ENCODE measurements at places on chromosomes 5 and 9. TPM values are rescaled to one million over a fixed set of nuclear protein-coding genes. Genes with fewer than 3 reads are reported as not detected.

MACIR gene
- total RNA-seq: 21.1 TPM

SELENOP gene
- total RNA-seq: 68.9 TPM

IL9 gene
- not detected for total RNA-seq

SH3TC2 gene
- 0.95 TPM for total RNA-seq

GABRA6 gene
- 0.14 TPM for total RNA-seq

NIM1K gene
- total RNA-seq: not detected

GRIA1 gene
- not detected for total RNA-seq

RORB gene
- 3.0 TPM for total RNA-seq

DMRT3 gene
- total RNA-seq: not detected

MAMDC2 gene
- not detected for total RNA-seq

DBH gene
- not detected for total RNA-seq

NXNL2 gene
- not detected for total RNA-seq

EMB gene
- not detected for total RNA-seq

IFNA13 gene
- total RNA-seq: not detected

CA9 gene
- 1.3 TPM for total RNA-seq

SLC2A8 gene
- 8.4 TPM for total RNA-seq

GRCh38 chr5:32767948-32768467 is 56.9 kb downstream of the NPR3 start:
- peak; percentile 92 for DNase-seq

DNA sequence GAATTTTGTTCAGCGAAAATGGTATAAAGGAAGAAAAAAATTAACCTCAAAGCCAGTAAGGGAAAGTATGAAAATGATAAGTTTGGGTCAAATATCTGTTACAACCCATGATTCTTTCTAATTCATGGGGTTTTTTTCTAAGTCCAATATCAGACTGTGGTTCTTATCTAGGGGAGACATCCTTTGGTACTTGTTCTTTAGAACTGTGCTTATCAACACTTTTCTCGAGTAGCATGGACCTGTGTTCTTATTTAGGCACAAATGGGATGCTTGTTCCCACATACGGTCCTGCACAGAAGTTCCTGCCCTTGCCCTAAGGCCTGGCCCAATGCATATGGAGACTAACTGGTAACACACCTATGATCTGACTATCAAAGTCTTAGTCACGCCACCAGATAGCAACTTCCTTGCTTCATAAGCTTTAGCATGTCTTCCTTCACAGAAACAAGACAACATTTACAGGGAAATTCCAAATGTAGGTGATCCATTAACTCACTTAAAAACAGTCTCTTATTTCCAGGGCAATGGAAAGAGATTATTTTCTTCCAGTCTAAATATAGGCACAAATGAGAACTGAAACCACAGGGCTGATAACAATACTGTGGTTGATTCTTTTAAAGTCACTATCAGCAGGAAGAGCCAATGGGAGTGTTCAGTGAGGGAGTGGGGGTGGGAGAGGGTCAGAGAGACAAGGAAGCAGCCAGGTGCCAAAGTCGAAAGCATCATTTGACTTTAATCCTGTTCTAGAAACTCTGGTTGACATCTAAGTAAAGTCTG is 268.8 kb upstream of the ANKRD55 start:
- no peak for DNase-seq

GRCh38 chr9:101995231-101995630 is 256.8 kb upstream of the GRIN3A start:
- DNase-seq: peak; percentile 40

DNA sequence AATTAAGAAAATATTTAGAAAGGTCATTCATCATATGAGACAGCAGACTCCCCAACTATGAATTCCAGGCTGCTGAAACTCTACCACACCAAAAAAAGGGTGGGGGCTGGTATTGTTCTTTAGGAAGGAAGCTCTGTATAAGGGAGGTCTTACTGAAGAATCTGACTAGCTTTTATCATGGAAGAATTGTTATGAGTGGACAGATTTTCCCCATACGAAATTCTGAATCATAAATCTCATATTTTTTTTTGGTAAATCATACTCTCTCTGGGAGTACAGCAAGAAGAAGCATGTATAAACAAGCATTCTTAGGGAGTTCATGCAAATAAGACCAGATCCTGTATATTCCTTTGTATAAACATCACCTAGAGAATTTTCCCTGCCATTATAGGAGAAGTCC is 220.0 kb downstream of the SLC12A2 start:
- no peak for DNase-seq

DNA sequence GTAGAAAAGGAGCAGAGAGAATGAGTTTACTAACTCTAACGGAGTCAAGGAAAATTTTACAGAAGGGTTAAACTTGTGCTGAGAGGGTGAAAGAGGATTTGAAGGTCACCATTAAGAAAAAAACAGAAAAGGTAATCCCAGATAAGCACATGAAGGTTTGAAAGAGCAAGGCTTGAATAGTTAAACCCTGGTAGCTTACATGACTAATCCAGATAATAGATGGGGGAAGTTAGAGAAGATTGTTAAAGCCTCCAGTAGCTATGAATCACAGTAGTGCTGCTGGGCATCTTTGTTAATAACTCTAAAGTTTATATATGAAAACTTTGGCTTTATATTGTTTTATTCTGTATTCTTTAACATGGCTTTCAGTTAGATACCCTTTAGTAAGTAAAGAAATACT is 354.5 kb upstream of the FTMT start:
- no peak for DNase-seq

GRCh38 chr5:107863125-107863524 is 192.4 kb upstream of the EFNA5 start:
- DNase-seq: no peak

GRCh38 chr5:36385495-36385894 is 83.8 kb upstream of the RANBP3L start:
- no peak for DNase-seq

GRCh38 chr5:57953792-57954191 is 471.2 kb upstream of the ACTBL2 start:
- DNase-seq: no peak

DNA sequence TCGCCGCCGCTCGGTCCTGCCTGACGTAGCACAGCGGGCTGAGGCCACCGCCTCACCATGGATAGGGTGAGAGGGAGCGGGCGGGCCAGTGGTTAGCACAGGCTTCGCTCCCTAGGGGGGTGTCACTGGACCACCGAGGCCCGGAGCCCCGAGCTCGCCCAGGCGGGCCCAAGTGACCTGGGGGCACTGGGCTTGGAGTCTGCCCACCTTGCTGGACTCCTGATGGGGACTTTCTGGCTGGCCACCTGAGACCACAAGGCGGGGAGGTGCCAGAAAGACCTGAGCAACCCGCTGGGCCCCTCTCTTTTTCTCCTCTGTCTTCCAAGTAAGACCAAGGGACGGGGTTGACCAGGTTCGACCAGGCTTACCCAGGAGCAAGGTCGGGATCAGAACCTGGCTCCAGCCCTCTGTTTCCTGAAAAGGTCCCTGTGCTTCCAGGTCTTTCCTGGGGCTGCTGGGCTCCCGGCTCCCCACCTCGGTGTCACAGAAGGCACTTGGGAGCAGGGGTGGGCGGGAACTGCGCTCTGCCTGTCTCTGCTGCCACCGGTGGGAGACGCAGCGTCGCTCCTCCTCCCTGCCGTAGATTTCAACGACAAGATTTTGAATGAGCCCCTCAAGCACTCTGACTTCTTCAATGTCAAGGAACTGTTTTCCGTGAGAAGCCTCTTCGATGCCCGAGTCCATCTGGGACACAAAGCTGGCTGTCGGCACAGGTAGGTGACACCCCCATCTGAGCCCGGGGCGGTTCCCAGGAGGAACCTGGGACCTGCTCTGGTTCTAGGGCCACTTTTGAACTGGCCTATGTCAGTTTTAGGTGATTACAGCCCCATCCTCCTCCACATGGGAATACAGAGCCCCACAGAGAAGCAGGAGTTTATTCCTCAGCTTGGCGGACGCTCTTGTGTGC is 1.0 kb downstream of the MRPS2 start:
- DNase-seq: no peak

- no peak for DNase-seq
Observed at GRCh38 chr9:72313507-72313906, 51.5 kb downstream of the ZFAND5 start.

GRCh38 chr5:54080831-54081230 is 229.5 kb downstream of the ARL15 start:
- DNase-seq: no peak

- DNase-seq: peak; percentile 35
Observed at GRCh38 chr5:14268738-14269137, 125.6 kb downstream of the TRIO start.

DNA sequence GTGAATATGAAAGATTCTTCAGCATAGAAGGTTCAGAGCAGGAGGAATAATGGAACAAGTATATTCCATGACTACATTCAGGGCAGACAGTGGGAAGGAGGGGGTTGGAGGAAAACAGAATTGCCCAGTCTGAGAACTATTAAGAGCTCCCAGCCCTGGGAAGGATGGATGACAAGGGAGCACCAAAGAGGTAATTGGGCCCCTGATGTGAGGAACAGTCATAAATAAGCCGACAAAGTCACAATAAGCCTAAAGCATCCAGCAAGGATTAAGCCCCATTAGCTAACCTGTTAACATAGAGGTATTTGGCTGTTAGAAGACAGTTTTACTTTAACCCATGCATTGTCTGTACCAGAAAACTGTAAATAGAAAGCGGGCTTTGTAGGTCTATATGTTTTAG is 348.7 kb upstream of the SEMA6A start:
- DNase-seq: no peak

GRCh38 chr5:178213748-178214151 is 9.4 kb downstream of the HNRNPAB start:
- no peak for DNase-seq

DNA sequence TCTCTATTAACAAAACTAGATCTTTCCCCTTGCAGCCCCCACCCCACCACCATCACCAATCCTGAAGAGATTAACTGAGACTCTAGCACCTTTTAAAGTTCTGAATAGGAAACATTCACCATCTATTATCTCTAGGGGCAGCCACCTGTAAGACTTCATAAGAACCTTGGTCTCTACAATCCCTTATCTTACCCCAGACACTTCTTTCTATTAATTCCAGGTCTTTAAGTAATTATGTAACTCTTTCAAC is 180.2 kb upstream of the FBXL17 start:
- no peak for DNase-seq

- peak; percentile 87 for DNase-seq
Observed at GRCh38 chr9:94157050-94157801, 73.0 kb downstream of the PTPDC1 start.

GRCh38 chr9:105307591-105308130 is 63.2 kb downstream of the SLC44A1 start:
- DNase-seq: no peak

- peak; percentile 53 for DNase-seq
Observed at GRCh38 chr5:115979201-115980041, 17.1 kb downstream of the LVRN start.

DNA sequence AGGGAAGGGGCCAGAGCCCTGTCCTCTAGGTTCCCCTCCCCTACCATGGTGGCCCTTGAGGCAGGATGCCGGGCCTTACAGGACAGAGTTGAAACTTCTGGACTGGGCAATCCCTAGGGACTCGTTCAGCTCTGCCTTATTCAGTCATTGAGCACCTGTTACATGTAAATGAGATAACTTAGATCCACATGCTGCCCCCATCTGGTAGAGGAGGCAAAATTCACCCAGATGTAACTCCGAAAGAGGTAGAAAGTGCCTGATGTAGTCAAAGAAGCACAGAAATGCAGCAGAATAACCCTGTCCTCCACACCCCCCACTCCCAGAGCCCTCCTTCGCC is 1.5 kb downstream of the GGTA1 start:
- DNase-seq: peak; percentile 82

Data from H4 (cell line).